ENCODE measurements at places on chromosomes 12 and 14.

- no peak for DNase-seq
Observed at GRCh38 chr14:90538095-90538494, 141.3 kb downstream of the CALM1 start.

- DNase-seq, result no peak
Observed at GRCh38 chr14:61188978-61189808, 91.9 kb downstream of the TMEM30B start.

DNA sequence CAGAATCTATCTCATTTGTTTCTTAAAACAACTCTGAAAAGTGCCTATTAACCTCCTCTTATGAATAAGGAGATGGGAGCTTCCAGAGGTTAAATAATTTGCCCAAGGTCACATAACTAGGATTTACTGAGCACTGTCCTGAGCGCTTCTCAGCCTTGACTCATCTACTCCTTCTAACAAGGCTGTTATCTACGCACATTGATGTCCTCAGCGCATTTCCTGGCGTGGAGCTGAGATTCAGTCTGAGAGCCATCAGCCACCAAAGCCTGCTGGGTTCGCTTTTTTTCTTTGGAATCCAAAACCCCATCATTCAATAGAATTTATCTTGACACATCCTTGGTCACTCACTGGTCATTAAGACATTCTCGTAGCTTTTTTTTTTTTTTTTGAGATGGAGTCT, 29.3 kb downstream of the AK7 start:
- DNase-seq, result no peak

GRCh38 chr12:130031571-130032189, 127.9 kb upstream of the TMEM132D start:
- DNase-seq, result no peak

GRCh38 chr12:101570047-101570446, 24.7 kb upstream of the MYBPC1 start:
- DNase-seq, result peak; percentile 28

GRCh38 chr14:100609941-100610391, 22.7 kb upstream of the BEGAIN start:
- DNase-seq, result no peak

GRCh38 chr12:4224206-4224889, 49.2 kb upstream of the CCND2 start:
- DNase-seq, result no peak

- DNase-seq, result no peak
Observed at GRCh38 chr14:59819446-59820088, 51.0 kb downstream of the RTN1 start.

- DNase-seq, result peak; percentile 59
Observed at GRCh38 chr12:19643635-19644034, 204.3 kb downstream of the AEBP2 start.

DNA sequence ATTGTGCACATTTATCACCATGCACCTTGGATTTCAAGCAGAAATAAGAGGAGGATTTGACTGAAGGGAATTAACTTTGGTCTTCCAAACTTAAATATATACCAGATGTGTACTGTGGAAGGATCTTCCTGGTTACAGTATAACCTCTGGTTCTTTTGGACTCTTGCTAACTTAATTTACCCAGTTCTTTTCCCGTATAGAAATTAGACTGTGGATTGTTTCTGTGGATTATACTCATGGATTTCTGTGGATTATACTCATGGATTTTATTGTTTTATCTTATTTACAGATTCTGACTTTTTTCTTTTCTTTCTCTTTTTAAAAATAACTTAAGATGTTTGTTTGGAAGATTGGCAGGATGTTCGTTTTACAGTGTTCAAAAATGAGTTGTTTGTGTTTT, 215.3 kb downstream of the RAD51B start:
- DNase-seq, result no peak

DNA sequence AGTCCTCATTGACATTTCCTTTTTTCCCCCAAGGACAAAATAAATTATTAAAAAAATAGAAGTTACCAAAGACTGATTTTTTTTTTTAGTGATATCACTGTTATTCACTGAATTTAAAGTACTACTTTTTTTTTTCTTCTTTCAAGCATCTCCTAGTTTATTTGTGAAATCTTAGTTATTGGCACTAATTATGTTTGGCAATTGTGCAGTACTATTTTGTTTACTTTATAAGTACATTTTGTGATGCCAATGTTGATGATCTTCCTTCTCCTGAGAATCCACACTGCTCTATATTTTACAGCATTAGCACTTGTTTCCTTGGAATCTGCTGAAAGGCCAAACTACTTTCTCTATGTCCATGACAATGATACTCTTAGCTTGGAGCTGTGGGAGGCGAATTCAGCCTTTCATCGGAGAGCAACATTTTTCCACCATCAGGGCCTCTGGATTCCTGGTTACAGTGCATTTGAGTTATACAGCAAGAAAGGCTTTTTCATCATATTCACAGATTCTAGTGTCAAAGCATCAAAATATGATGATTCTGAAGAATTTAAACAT, 123.8 kb upstream of the PTPRQ start:
- DNase-seq, result no peak

- peak; percentile 45 for DNase-seq
Observed at GRCh38 chr12:66438601-66439000, 136.3 kb downstream of the HELB start.

DNA sequence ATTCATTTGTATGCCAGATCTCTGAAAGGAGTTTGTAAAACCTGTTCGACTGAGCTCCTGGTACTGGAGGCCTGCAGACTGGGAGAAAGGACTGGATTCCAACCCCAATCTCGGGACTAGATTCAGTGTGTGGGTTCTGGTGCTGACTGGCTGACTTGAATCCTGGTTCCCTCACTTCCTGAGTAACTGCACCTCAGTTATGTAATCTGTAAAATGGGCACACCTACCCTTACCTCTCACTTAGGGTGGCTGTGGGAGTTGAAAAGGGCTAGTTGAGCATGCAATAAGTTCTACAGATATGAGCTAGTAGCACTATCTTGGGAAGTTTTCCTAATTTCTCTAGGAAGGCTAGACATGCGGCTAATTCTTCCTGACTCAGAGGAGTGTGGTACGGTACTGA, 621.3 kb upstream of the TBX3 start:
- DNase-seq, result no peak

DNA sequence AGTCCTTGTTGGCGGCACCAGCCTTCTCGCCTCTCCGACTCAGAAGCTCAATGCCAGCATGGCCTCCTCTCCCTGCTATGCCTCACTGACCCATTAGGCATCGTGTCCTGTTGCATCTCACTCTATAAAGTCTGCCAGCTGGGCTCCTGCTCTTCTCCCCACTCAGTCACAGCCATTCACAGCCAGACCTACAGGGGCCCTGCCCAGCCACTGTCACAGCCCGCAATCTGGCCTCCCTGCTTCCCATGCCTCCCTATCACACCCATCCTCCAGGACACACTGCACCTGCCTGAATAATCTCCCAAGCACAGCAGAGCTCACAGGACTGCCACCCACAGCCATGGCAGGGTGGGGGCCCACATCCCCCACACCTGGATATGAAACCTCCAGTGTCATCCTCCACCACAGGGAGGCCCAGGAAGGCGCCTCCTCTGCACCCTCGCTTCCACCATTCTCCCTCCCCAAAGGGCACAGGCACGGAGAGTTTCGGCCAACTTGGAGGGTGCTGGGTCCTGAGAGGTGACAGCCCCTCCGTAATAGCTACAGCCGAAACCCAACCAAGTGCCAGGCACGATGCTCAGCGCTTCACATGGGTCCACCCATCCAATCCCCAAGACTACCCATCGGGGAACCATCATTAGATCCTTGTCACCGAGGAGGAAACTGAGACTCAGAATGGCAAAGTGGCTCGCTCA, 370.3 kb downstream of the BCL11B start:
- DNase-seq, result no peak

DNA sequence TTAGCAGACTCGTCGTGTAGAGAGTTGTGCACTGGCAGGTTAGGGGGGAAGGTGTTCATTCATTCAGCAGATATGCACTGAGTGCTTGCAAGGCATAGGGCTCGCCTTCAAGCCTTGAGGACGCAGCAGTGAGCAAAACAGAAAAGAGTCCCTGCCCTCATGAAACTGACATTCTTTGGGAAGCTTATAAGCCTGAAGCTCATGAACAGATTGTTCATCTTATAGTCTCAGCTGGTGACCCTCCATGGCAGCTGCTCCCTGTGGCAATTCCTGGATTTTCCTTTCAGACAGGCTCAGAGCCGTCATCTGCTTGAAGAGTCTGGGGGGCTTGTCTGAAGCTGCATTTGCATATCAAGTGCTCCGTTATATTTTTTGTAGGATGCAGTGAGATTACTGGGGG, 148.4 kb downstream of the PRKCH start:
- DNase-seq, result no peak

DNA sequence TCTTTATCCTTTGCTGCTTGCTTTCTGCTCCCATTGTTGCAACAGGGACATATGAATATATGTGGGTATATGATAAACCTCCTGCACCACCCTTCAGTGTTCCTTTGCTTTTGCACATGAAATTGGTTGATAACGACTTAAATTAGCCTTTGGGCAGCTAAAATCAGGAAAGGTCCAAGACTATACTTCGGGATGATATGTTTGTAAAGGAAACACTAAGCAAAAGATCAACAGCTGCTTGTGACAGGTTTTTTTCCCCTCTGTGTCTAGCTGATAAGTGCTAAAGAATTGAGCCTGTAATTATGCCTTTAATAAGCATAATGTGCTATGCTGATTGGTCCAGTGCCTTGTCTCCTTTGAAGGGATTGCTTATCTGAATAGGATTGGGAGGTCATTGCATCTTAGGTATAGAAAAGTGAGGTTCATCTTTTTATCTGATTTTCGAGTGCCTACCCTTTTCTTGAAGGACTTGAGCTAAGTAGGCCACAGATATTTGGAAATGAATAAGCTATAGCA, 59.4 kb downstream of the PPHLN1 start:
- DNase-seq, result no peak

DNA sequence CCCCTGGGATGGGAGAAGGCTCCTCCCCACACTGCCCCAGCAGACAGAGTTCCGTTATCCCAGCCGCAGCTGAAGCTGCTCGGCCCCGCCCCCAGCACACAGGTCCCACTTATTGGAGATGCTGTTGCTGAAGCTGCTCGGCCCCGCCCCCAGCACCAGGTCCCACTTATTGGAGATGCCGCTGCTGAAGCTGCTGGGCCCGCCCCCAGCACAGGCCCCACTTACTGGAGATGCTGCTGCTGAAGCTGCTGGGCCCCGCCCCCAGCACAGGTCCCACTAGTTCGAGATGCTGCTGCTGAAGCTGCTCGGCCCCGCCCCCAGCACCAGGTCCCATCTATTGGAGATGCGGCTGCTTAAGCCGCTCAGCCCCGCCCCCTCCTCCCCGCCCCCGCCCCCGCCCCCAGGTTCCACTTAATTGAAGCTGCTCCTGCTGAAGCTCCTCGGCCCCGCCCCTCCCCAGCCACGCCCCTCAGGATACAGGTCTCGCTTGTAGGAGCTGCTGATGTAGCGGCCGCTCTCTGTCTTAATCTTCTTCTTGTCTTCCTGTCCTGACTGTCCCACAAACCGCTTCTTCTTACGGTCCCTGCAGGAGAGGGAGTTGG, 12.0 kb downstream of the CFAP73 start:
- no peak for DNase-seq

GRCh38 chr14:68741839-68742470, 50.9 kb downstream of the ZFP36L1 start:
- DNase-seq, result no peak

DNA sequence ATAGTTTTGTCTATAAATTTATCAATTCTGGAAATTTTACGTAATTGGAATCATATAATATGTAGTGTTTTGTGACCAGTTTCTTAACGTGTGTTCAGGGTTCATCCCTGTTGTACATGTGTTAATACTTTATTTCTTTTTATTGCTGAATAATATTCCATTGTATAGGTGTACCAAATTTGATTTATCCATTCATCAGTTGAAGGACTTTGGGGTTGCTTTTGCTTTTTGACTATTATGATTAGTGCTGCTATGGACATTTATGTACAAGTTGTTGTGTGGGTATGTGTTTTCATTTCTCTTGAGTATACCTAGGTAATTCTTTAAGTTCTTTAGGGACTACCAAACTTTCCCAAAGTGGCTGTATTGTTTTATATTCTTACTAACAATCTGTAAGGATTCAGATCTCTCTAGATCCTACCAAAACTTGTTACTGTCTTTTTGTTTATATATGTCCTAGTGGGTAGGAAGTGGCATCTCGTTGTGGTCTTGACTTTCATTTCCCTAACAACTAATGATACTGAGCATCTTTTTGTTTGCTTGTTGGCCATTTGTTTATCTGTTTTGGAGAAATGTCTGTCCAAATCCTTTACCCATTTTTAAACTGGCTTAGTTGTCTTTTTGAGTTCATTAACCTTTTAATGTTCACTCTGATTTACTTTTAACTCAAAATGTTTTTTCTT, 14.9 kb downstream of the VRK1 start:
- DNase-seq, result no peak

- no peak for DNase-seq
Observed at GRCh38 chr12:38664661-38665269, 240.6 kb downstream of the CPNE8 start.

DNA sequence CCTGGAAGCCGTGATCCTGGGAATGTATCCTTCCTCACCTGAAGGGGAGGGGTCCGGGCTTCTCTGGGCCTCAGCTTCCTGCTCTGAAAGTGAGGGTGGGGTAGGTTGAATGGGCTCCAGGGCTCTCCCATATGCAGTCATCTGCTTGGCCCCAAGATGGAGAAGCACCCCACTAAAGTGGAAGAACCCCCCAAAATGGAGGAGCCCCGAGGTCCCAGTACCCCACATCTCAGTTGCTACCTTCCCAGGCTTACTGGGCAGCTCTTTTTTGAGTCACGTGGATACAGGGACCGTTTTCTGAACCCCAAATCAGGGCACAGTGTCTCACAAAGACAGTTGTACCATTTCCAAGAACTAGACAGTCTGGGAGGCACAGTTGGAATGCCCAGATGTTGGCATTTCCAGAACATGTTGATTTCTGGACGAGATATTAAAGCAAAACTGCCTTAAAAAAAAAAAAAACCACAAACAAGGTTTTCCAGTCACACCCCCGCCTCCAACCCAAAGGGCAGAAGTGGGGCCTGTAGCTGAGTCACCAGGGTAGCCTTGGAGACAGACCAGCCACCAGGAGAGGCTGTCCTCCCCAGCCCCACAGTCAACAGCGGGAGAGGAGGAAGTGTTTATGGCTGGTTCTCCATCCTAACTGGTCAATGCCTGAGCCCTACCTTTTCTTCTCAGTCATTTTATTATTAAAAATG, 12.1 kb downstream of the VASH1 start:
- peak; percentile 34 for DNase-seq

- no peak for DNase-seq
Observed at GRCh38 chr12:101795786-101796185, 35.0 kb downstream of the GNPTAB start.

- DNase-seq, result no peak
Observed at GRCh38 chr12:48198672-48198971, 4.5 kb downstream of the OR10AD1 start.

DNA sequence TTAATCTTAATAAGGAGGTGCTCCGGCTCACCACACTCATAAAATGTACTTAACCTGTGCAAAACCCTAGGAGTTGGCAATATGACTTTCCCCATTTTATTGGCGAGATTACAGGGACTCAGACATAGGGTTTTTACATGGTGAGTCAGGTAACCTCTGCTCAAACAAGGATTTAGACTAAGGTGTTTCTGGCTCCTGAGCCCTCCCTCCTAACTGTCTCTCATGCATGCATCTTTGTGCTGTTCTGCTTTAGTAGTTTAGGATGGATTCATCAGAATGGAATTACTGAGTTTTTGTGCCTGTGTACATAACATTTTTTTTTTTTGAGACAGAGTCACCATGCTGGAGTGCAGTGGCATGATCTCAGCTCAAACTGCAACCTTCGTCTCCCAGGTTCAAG, 993.3 kb upstream of the TMEM132C start:
- DNase-seq, result no peak

- DNase-seq, result no peak
Observed at GRCh38 chr12:13405961-13406703, 209.6 kb downstream of the EMP1 start.

GRCh38 chr14:33184587-33184986, 245.9 kb downstream of the NPAS3 start:
- no peak for DNase-seq

Measured in retinal pigment epithelial cell (primary cell).